Hepatic stellate cell (primary cell): ENCODE measurements at places on chromosomes 5 and 9.

DNA sequence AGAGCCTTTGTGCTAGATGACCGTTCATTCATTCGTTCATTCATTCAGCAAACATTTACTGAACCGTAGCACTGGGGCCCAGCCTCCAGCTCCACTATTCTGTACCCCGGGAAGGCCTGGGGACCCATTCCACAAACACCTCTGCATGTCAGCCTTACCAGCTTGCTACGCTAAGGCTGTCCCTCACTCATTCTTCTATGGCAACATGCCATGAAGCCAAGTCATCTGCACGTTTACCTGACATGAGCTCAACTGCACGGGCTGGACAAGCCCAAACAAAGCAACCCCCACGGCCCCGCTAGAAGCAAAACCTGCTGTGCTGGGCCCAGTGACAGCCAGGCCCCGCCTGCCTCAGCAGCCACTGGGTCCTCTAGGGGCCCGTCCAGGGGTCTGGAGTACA is 6.0 kb downstream of the CEL start:
- DNase-seq: no peak

DNA sequence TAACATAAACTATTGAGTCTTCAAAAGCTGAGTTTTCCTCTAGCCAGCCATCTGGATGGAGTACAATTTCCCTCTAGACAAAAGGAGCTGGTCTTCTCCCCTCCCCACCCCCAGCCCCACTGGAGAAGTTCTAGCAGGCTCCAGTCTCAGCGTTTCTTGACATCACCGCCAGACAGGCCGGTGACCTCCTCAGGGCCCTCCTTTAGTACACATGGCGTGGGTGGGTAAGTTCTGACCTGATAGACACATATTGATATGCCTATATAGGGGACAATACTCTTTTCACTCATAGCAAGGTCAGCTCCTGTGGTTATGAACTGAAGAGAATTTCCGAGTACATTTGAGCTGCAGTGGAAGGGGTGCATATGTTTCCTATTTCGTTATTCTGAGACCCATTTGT is 27.2 kb downstream of the DNAI1 start:
- DNase-seq: no peak

GRCh38 chr5:171537923-171538537 is 118.6 kb downstream of the FGF18 start:
- DNase-seq: no peak

DNA sequence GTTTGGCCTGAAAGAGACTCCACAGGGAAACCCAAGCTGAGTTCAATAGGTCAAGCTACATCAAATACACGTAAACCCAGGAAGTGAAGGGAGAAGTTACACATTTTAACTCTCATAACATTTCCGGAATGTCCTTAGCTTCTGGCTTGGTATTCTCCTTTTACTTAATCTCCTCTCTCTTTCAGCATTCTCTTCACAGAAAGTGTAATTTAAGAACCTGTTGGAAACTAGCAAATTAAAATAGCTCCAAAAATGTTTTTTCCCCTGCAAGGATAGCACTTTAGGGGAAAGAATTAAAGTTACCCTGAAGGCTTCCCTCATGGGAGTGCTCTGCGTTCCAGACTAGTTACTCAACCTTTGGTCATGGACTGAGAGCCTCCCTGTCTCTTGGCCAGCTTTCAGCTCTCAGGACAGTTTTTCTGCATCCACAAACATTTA is 292.7 kb upstream of the TARS1 start:
- peak; percentile 69 for DNase-seq

- no peak for DNase-seq
Observed at GRCh38 chr5:76953551-76954382, 922 bp downstream of the CRHBP start.

GRCh38 chr5:112795944-112796678 is 58.4 kb downstream of the APC start:
- no peak for DNase-seq

DNA sequence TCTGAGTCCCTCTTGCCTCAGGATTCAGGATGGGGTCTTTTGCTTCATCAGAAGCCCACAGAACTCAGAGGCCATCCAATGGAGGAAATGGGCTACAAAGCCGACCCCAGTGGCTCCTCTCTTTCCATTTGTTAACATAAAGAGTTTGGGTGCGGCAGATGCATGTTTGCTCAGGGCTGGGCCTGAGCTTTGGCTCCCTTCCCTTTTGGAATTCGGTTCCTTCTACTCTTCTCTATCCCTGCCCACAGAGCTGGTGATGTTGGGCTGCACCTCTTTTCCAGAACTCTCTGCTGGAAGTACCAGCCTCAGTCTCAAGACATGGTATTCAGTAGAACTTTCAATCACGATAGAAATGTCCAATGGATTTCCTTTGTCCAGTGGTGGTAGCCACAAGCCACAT is 66.9 kb upstream of the AGXT2 start:
- DNase-seq: no peak

- DNase-seq: peak; percentile 47
Observed at GRCh38 chr5:129820-130219, 37.9 kb downstream of the PLEKHG4B start.

DNA sequence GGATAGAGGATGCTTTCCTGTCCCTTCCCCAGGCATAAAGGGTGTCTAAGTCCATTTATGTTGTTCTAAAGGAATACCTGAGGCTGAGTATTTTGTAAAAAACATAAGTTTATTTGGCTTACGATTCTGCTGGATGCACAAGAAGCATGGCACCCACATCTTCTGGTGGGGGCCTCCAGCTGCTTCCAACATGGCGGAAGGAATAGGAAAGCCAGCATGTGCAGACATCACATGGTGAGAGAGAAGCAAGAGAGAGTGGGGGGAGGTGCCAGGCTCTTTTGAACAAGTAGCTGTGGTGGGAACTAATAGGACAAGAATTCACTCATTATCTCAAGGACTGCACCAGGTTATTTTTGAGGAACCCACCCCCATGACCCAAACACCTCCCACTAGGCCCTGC is 77.2 kb downstream of the ADCY2 start:
- no peak for DNase-seq

DNA sequence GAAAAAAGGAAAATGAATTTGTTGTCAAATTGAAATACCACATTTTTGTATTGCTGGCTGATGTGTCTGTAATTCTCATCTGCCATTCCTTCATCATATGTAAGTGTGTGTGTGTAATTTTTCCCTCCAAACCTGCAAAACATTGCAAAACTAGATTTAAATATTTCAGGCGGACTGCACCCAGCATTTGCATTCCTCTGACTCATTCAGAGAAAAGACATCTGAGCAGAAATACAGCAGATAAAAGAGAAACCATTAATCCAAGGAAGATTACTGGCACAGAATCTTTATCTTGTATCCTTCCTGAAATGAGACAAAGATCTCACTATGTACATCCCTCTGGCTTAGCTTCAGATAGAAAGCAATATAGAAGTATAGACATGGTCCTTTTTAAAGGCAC is 275.3 kb downstream of the TMEM38B start:
- no peak for DNase-seq

DNA sequence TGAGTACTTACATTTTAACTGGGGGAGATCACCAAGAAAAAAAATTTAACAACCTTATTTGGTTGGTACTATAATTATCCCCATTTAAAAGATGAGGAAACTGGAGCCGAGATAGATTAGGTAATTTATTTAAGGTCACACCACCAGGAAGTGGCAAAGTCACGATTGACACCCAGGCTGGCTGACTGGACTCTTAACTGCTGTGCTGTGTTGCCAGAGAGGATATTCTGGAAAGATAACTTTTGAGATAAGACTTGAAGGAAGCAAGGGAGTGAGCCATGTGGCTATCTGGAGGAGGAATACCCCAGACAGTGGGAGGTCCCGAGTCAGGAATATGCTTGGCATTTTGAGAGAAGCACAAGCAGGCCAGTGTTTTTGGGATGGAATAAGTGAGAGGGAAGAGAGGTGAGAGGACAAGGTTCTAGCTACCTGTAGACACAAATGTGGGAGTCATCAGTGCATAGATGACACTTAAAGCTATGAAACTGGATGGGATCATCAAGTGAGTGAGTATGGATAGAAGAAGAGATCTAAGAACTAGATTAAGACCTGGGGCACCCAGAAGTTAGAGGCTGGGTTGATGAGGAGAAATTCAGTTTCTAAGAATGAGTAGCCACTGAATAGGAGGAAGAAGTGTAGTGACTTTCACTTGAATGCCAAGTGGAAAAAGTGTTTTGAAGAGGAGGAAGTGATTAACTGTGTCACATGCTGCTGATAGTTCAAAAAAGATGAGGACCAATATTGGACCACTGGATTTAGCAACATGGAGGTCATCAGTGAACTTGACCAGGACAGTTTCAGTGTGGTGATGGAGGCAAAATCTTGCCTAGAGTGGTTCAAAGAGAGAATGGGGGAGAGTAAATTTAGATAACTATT is 25.6 kb downstream of the PDE8B start:
- DNase-seq: no peak

DNA sequence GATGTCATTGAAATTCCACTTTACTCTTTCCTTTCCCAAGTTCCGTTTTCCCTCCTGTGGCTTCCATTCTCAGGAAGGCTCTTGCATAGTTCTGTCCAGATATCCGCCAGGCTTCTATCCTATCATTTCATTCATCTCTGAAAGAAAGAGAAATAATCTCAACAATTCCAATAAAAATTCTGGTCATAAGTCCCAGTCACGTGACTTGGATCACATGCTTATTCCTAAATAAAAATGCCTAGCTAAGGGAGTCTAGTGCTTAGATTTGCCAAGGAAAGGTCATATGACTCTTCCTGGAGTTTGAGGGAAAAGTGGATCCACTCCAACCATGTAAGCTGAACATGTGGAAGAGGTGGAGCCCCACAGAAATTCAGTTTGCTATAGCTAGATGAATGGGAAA is 146.0 kb upstream of the PPP1R2B start:
- DNase-seq: no peak

DNA sequence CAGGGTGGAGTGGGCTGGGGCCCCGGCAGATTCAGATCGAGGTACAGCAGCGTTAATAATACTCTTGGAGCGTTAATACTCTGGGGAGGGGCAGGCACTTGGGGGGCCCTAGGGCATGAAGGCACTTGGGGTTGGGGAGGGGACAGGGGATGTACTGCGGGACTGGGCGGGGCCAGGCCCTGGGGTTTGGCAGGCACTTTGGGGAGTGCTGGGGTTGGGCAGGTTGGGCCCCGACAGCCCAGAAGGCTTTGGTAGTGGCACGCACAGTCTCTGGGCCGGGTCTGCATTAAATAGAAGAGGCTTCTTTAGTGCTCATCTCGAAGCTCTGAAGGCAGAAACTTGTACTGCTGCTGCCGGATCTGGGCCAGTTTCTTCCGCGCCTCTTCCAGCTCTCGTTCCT is 7.8 kb upstream of the TPM2 start:
- DNase-seq: no peak

GRCh38 chr5:67999391-67999790 is 216.2 kb upstream of the PIK3R1 start:
- no peak for DNase-seq

GRCh38 chr9:33128570-33128969 is 38.6 kb downstream of the B4GALT1 start:
- no peak for DNase-seq

GRCh38 chr5:137296213-137296781 is 202.8 kb downstream of the SPOCK1 start:
- DNase-seq: no peak

- DNase-seq: peak; percentile 94
Observed at GRCh38 chr9:132877824-132878694, at the start of gene AK8. TSS of gene AK8 (minus strand) at chr9:132878284. CDS start at chr9:132878255, 29 bp downstream.

- DNase-seq: no peak
Observed at GRCh38 chr9:16729651-16730050, 140.8 kb downstream of the BNC2 start.

GRCh38 chr5:157175071-157175612 is 5.5 kb upstream of the ITK start:
- DNase-seq: no peak

DNA sequence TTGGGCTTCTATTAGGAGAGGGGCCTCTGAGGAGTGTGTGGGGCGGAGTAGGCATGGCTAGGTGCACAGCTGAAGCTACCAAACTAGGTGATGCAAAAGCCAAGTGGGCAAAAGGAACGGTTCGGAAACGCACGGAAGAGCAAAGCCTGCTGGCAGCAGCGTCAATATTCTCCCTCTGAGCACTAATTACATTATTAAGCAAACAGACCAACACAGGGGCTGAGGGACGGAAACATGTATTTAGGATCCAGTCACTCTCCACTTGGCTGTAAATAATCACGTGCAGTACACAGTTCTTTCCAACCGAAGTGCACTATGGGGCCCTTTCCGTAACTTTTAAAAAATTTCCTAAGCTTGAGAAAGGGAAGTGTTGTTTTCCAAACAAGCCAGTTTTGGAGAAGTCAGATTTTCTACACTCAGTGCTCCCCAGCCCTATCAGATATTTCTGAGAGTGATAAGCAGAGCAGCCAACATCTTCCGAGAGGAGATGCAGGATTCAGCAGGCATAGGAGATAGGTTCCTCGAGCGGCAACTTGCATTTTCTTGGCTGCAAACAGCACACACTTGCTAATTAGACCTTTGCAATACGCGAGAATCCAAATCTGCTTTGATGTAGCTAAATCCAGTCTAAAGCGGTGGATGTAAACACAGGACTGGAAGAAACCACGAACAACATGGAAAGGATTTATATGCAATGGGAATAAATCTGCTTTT is 217.2 kb upstream of the TBCA start:
- no peak for DNase-seq

DNA sequence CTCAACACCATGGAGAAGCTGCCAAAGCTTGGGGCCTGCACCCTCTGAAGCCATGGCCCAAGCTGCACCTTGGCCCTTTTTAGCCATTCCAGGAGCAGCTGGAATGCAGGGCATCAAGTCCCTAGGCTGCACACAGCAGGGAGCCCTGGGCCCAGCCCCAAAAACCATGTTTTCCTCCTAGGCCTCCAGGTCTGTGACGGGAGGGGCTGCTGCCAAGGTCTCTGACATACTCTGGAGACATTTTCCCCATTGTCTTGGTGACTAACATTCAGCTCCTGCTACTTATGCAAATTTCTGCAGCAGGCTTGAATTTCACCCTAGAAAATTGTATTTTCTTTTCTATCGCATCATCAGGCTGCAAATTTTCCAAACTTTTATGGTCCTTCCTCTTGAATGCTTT is 64.6 kb downstream of the ELOVL7 start:
- no peak for DNase-seq

- no peak for DNase-seq
Observed at GRCh38 chr5:143606043-143606752, 202.7 kb upstream of the NR3C1 start.

DNA sequence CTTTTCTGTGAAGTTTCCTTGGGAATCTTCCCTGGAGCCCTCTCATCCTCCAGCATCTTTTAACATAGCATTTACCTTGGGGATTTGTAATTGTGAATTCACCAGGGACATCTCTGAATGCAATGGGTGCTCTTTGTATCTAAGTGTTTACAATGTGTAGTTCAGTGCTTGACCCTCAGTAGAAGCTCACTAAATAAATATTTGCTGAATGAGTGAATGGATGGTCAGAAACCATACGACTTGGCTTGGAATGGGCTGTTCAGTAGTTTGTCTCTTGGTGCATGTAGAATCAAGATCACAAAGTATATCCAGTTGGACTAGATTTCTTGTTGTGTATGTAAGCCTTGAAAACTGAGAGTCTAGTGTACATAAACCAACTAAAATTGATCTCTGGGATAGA is 81.8 kb upstream of the MEF2C start:
- DNase-seq: no peak

GRCh38 chr9:23011669-23012068 is 565.0 kb downstream of the DMRTA1 start:
- no peak for DNase-seq

- DNase-seq: no peak
Observed at GRCh38 chr9:90926936-90927335, 125.3 kb downstream of the SYK start.

GRCh38 chr5:136037001-136037705 is 8.4 kb downstream of the TGFBI start:
- DNase-seq: no peak
